ENCODE measurements at places on chromosomes 7 and 10.

DNA sequence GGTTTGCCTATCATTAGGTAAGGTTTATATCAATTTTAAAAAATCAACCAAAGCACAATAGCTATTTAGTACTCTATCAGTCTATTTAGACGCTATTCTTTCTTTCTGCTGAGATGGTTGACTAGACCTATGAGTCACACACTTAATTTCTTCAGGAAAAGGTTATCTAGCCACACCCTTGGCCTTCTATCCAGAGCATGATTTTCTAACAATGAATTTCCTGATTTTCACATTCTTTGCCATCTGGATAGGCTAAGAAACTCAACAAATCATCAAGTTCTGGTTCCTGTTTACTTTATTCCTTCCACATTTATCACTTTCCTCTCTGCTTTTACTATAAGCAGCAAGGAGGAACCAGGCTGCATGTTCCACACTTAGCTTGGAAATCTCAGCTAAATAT lies 8.1 kb downstream of the PRPS1L1 start:
- no peak for DNase-seq

DNA sequence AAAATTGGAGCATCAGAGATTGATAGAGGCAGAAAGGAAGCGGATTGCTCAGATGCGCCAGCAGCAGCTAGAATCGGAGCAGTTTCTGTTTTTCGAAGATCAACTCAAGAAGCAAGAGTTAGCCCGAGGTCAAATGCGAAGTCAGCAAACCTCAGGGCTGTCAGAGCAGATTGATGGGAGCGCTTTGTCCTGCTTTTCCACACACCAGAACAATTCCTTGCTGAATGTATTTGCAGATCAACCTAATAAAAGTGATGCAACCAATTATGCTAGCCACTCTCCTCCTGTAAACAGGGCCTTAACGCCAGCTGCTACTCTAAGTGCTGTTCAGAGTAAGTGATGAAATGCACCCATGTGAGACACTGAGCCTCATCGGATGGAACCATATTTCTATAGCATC lies 33.1 kb downstream of the STAMBPL1 start:
- no peak for DNase-seq

- DNase-seq = no peak
Observed at GRCh38 chr10:52276986-52277385, 37.1 kb upstream of the DKK1 start.

GRCh38 chr7:2165239-2165609 lies 67.5 kb downstream of the MAD1L1 start:
- DNase-seq = no peak

DNA sequence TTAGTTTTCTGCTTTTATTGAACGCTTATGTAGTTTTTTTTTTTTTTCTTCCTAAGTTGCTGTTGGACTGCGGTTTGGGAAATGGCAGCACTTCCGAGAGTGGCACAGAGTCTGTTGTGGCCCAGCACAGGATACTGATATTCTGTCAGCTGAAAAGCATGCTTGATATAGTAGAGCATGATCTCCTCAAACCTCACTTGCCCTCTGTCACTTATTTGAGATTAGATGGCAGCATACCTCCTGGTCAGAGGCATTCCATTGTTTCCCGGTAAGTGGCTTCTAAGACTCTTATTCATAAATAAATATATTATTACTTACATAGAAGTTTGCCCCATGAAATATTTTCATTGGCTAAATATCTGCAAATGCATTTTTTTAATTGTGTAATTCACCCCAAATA lies 101.1 kb downstream of the BTAF1 start:
- DNase-seq = no peak

- DNase-seq = no peak
Observed at GRCh38 chr10:60707841-60708240, 70.4 kb upstream of the CDK1 start.

- DNase-seq = peak; percentile 88
Observed at GRCh38 chr10:114526504-114527238, 122.4 kb upstream of the AFAP1L2 start.

DNA sequence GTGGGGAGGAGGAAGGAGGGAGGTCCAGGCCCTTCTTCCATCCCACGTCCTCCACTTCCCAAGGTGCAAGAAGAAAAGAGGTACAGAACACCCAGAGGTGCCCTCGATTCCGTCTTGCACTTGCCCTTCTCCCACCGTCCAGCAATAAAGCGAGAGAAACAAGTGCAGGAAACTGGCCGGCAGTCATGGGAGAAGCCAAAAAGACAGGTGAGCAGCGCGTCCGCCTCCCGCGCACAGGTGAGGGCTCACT lies 1.3 kb downstream of the C10orf95 start:
- DNase-seq = no peak

DNA sequence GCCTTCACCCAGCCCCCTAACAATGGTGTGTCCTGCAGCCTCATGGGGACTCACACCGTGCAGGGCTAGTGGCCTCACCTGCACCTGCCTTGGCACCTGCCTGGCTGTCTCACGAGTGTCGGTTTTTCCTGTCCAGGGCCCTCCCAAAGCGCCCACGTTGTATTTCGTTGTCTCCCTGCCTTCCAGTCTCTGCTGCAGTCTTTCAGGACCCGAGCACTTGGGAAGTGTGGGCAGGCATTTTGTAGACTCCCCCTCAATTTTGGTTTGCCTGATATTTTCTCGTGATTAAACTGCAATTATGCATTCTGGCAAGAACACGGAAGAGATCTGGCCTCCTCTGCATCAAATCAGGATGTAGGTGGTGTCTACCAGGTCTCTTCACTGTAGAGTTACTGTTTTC lies 17.9 kb downstream of the BNIP3 start:
- no peak for DNase-seq

DNA sequence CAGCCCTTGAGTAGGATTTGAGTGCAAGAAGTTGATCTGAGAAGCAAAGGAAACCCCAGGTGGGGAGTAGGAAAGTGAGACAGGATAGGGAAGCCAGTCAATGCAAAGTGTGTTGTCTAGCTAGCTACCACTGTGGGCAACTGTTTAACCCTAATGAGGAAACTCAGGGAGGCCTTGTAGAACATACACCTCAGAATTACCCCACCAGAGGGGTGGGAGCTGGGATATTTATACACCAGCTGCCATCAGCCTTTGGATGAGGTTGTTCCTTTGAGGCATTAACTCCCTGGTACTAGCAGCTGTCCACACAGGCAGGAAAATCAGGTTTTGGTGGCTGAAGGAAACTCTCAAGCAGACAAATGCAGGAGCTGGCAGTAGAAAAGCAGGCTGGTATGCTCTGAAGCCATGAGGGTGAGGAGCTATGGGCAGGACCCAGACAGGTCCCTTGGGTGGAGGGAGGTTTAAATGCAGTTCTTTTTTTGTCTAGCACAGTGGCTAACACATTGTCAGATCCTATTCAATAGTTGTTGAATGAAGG lies 60.1 kb upstream of the ARID5B start:
- DNase-seq = no peak

DNA sequence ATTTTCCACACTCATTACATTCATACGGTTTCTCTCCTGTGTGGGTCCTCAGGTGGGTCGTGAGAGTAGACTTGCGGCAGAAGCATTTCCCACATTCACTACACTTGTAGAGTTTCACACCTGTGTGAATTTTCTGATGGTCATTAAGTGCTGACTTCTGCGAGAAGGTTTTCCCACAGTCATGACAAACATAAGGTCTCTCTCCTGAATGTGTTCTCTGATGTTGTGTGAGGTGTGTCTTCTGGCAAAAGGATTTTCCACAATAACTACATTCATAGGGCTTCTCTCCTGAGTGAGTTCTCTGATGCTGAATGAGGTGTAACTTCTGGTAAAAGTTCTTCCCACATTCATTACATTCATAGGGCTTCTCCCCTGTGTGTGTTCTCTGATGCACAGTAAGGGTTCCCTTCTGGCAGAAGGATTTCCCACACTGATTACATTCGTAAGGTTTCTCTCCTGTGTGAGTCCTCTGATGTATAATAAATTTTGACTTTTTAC lies 15.1 kb downstream of the ZNF12 start:
- DNase-seq = no peak

DNA sequence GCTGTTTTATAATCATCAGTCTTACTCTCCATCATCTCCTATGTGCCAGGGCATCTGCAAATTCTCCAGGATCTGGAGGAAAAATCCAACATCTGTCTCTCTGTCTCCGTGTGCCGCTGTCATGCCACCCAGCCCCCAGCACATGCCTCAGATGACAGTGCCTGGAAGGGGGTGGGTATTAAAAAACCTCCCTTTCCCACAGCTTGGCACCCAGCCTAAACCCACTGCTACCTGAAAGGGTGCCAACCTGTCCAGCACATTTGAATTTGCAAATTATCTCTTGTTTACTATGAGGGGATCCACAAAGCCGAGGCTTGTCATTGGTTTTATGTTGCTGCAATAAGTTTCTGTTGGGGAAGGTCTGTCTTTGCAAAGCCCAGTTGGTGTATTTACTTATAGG lies 73.1 kb downstream of the EMX2 start:
- DNase-seq = no peak

DNA sequence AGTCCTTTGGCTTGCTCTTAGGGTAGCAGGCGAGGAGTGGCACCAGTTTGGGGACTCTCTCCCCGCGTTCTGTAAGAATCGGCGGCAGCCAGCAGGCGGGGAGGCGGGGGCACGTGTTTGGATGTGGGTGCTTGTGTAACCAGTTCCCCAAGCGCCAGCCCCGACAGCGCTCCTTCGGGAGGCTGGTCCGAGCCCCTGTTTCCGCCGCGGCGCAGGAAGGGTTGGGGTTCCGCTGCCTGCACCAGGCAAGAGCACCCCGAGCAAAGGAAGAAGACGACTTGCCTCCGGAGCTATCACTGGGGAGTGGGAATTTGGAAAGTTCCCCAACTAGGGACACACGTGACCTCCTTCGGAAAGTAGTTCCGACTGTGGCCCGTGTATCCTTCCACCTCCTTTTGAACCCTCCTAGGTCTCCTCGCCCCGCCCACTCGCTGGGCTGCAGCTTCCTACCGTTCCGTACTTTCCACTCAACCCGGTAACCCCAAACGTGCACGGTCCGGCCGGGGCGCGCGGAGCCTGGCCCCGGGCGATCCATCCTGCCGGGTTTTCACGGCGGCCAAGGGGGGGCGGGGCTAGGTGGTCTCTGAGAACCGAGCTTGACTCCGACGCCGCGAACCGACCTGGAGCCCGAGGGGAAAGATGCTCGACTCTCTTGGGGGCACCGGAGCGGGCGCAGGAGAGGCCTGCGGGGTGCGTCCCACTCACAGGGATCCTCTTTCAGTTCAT lies 1.2 kb downstream of the KLLN start:
- DNase-seq = peak; percentile 94
